ENCODE measurements at places on chromosomes 3 and 15.
A peak's percentile ranks its signal among the peaks of the same experiment; 100 is the strongest.

- DNase-seq, result no peak
Observed at GRCh38 chr3:194561306-194561974, 71.8 kb downstream of the TMEM44 start.

DNA sequence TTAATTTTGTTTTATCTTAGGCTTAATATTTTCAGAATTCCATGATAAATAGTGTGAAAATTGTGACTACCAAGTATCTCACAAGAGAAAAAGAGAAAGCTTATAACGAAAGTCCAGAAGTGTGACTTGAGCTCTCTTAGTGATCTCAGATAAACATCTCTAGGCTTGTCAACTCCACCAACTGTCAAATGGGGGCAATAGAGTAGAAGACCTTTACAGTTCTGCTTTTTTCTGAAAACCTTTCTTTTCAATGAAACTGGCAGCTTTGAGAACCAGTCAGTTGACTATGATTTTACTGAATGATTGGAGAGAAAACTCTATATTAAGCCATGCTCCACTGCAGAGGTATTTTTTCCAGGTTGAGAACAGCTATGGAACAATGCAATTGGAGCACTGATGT is 119.2 kb upstream of the TP63 start:
- no peak for DNase-seq

GRCh38 chr15:55204464-55204863 is 7.7 kb upstream of the RSL24D1 start:
- no peak for DNase-seq

DNA sequence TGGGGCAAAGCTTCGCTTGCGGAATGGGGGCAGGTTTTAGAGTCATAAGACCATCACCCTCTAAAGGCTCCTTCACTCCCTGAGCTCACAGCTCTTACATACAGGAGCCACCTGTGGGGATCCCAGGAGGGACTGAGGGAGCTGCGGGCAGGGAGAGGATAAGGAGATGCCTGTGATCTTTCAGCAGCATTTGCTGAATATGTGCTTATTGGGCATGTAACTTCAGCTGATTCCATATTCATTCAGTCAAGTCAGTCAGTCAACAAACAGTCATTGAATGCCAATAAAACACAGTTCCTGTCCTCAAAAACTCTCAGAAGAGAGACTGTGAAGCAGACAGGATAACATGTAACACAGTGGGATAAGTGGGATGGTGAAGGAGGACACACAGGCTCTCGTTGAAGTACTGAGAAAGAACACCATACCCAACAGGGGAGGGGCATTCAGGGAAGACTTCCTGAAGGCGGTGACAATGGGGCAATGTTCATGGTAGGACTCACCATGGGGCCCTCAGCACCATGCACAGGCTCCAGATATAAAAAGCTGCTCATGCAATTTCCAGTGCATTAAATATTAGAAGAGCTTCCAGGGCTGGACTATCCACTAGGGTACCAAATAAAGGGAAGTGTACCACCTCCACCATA is 240.9 kb downstream of the UACA start:
- no peak for DNase-seq

GRCh38 chr15:74831813-74832495 is 5.5 kb downstream of the CPLX3 start:
- no peak for DNase-seq

- no peak for DNase-seq
Observed at GRCh38 chr3:144351773-144352365, 380.2 kb downstream of the DIPK2A start.

- no peak for DNase-seq
Observed at GRCh38 chr3:189311521-189311920, 139.8 kb downstream of the TPRG1 start.

- no peak for DNase-seq
Observed at GRCh38 chr3:103047640-103048039, 612.8 kb downstream of the ZPLD1 start.

DNA sequence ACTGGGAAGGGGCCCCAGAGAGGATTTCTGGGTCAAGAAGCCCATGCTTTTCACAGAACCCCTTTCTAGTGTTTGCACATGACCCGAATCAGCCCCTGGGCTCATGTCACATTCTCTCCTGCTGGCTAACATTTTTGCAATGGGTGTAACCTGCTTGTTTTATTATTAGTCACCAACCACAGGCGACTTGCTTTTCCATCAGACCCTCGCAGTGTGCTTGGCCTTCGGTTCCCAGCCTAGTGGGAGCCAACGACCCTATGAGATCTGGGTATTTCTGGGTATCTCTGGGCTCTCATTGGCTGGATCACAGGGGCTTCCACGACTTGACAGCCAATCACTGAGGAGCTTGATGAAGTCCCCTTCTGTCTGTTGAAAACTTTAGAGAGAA is 11.0 kb upstream of the FBLN2 start:
- no peak for DNase-seq

- DNase-seq, result no peak
Observed at GRCh38 chr3:127694467-127695215, 21.9 kb downstream of the ABTB1 start.

- DNase-seq, result no peak
Observed at GRCh38 chr3:15066467-15066866, 1.4 kb upstream of the MRPS25 start.

DNA sequence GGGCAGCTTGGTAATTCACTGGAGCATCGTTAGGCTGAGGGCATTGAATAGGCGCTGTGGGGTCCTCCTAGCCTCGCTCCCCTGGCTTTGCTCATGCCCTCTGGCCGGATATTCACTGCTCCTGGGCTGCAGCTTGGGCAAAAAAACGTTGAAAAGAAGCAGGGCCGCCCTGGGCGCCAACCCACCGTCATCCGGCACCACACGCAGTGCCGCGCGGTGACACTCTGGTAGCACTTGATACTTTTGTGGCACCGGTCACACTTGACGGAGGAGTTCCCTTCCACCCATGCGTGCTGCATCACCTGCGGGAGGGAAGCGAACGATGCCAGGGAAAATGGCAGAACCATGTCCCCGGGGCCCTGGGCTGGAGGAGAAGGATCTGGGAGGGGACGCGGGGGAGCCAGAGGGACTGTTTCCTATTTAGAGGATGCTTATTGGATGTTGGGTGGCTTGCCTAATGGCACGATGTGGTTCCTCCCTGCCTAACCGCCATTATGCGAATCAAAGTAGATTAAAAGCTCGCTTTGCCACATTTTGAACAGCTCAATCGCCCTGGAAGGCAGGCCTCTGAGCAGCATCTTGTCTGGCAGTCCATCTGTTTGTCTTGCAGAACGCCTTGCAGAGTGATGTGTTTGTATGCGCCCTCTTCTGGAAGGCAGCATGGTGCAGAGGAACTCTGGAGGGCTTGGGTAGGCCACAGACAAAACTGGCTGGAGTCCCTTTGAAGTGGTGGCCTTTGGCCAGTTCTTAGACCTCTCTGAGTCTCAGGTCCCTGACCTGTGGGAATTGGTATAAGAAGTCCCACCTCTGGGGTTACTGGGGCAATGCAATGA is 93.2 kb downstream of the DGKG start:
- no peak for DNase-seq

- no peak for DNase-seq
Observed at GRCh38 chr3:120765830-120766493, 23.4 kb downstream of the GTF2E1 start.

DNA sequence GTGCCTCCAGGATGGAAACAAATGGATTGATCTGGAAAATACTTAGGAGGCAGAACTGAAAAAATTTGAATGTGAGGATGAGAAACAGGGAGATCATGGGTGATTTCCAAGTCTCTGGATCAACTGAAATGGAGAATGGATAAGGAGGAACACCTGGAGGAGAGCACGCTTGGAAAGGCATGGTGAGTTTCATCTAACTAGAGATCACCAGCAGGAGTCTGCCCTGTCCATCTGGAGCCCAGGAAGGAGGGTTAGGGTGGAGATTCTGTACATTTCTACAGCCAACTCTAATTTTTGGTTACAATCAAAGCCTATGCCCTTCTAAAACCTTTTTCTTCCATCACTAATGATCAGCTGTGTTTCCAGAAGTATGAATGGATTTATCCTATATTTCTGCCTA is 995.9 kb upstream of the CFAP20DC start:
- no peak for DNase-seq

- DNase-seq, result no peak
Observed at GRCh38 chr3:80733522-80734176, 965.9 kb upstream of the ROBO1 start.

DNA sequence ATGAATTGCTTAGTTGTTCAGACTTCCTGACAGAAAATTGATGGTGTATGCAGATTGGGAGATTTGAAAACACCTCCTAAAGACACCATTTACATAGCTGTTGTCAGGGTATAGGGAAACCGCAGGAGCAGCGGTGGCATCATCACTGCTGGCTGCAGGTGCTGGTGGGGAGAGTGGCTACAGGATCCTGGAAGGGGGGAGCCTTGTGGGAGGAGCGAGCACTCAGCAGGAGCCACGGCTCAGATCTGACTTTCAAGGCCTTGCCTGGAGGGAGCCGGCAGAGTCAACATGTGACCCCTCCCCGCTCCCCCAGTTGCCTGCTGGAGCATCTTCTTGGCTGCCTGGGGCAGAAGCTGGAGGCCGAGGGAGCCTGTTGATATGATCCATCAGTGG is 26.1 kb downstream of the EDEM1 start:
- DNase-seq, result no peak

GRCh38 chr3:196531418-196531817 is 16.3 kb upstream of the SMCO1 start:
- DNase-seq, result no peak

- no peak for DNase-seq
Observed at GRCh38 chr15:85276508-85276907, 103.9 kb upstream of the AKAP13 start.

DNA sequence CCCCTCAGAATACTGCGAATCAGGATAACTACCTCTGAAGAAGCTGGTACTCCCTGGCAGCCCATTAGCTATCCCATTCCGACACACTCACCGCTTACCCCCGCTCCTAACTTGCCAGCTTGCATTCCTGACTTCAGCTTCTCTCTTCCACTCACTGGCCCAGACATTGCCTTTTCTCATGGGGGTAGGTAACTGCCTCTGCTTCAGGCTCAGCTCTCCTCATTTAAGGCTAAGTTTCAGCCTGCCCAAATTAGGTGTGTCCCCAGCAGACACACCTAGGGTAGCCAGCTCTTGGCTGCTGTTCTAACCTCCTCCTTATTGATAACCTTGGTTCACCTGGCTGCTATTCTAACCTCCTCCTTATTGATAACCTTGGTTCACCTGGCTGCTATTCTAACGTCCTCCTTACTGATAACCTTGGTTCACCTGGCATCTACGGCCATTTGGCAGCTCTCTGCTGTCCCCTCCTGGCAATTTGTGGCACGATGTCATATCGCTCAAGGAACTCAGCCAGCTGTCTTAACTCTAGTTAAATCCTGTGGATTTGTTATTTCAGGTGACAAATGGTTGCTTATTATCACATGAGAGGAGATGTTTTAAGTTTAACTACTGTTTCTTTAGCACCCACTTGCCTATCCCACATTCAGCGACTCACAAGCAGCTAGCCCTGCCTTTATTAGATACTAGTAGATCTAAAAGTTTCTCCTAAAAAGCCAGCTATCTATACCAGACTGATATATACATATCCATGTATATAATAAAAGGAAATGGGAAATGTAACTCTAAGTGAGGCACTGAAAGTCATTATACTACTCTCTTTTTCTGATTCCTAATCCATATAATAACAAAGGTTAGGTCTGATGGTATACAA is 106.5 kb upstream of the ACP3 start:
- peak; percentile 1 for DNase-seq

- DNase-seq, result no peak
Observed at GRCh38 chr3:129399895-129400357, 28.5 kb downstream of the EFCAB12 start.

- no peak for DNase-seq
Observed at GRCh38 chr15:67267440-67267839, 12.9 kb downstream of the IQCH start.

- DNase-seq, result no peak
Observed at GRCh38 chr15:76928201-76928600, 3.3 kb upstream of the RCN2 start.

DNA sequence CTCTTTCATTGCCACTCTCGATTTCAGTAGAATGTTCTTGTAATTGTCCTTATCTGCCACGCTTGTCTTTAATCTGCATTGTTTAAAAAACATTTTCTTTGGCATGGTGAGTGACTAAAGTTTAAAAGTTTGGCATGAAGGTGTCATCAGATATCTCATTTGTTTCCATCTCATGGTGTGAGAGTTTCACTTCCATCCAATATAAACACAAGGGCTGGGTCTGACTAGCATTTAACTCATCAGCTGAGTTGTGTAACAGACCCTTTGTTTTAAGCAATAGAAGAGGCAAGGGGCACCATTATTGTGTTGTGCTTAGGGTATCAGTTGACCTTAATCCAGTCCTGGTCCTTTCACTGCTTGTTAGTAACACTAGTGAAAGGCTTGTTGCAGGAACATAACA is 49.9 kb upstream of the IL12A start:
- DNase-seq, result no peak

DNA sequence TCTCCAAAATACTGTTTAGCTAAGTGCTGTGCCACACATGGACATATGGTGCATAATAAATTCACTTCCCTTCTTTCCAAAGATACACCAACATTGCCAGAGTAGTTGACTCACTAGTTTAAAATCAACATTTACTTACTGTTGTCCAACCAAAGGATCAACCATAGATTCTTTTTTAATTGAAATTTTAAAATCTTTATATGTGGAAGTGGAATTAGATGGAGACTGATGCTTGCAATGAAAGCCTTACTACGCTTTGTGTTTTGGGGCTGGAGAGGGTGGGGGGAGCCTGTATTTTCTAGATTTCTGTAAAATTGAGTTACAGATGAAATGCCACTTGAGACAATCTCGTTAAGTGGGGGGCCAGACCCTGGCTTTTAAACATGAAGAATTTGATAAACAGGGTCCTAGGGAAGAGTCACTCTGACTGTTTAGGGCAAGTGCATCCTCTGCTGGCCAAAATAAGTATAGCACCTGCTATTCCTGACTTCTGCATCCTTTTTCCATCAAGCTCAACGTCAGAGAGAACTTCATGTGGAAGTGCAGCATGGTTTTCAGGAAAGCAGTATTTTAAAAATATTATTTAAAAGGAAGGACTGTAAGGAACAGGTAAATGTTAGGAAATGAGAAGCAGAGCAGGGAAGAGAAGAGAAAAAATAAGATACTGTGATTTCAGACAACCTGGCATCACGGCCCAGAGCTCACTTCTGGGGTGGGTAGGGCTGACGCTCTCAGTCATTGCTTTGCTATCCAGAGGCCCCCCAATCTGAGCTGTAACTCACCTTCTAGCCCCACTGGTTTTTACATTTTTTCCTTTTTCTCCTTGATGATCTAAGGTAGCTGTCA is 76.7 kb downstream of the BOC start:
- peak; percentile 19 for DNase-seq

DNA sequence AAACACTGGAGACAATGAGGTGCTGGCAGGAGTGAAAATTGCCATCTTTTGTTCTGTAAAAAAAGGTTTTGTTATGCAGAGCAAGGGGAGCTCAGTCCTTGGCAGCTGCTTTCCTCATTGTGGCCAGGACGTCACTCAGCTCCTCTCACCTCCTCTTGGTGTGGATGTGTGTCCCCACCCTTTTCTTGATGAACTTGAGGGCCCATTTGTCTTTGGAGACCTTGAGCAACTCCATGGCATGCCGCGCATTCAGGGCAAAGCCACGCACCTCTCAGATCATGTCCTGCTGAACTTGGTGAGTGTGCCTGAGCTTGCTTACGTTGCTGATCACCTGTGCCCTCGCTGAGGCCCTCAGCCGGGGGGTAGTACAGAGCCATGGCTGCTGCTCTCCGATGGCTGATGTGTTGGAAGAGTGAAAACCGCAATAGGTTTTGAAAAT is 24.5 kb upstream of the BDH1 start:
- DNase-seq, result no peak
